Memory B cell (primary cell): ENCODE measurements at places on chromosomes 16 and 17.
A peak's percentile ranks its signal among the peaks of the same experiment; 100 is the strongest.

DNA sequence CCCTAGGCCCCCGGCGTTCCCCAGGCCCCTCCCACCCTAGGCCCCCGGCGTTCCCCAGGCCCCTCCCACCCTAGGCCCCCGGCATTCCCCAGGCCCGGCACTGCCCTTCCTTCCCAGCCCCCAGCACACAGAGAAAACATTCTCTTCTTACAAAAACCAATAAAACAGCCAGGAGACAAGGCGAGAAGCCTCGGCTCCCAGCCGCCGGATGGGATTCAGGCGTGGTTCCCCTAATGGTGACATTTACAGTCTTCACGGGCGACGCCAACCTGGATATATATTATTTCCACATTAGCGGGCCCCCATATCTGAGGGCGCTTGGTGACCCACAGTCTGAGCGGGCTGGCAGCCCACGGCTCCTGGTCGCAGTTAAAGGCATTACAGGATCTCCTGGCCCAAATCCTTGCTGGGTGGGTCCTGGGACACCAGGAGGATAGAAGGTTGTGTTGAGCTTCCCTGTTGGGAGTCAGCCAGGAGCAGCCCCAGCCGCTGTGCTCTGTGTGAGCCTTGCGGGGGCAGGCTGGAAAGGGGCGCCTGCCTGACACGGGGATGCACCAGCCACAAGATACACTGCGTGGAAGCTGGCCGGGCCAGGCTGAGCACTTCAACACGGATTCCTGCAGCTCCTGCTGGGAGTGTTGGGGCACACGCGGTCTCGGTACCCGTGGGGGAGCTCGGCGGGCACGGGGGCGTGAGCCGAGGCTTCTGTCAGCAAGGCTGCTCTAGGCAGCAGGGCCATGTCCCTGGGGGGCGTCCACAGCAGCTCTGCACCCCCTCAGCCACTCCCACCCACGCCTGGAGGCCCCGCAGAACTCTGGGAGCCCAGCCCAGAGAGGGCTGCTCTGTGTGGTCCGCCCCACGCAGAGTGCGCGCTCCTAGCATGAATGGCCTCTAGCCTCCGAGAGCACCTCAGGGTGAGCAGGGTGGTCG is 83.7 kb downstream of the LMF1 start:
- no peak overlapping the region for H3K27ac ChIP-seq
- no peaks in the 10 kb centered on the region for H3K27me3 ChIP-seq
- no peak for DNase-seq
- no peaks in the 10 kb centered on the region for H3K4me1 ChIP-seq
- H3K4me3 ChIP-seq = no peak overlapping the region
- peaks cover 13% of the 10 kb centered on the region for H3K36me3 ChIP-seq

DNA sequence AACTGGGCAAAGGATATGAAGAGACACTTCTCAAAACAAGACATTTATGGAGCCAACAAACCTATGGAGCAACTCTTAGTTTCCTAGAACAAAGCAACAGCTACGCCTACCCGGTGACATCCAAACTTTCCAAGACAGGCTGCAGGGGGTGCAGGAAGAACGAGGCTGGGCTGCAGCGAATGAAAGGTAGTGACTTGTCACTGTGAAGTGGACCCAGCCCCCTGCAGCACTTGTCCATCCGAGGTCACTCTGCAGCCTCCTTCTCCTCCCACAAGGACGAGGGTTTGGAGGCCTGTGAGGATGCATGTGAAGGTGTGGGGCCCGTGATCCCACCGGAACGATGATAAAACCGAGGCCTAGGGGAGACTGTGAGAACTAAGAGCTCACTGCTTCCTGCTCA is 192.6 kb upstream of the RPL38 start:
- peaks cover 26% of the 10 kb centered on the region for H3K27me3 ChIP-seq
- H3K4me1 ChIP-seq = peaks cover 3% of the 10 kb centered on the region
- no peaks in the 10 kb centered on the region for H3K36me3 ChIP-seq
- no peak overlapping the region for H3K4me3 ChIP-seq

DNA sequence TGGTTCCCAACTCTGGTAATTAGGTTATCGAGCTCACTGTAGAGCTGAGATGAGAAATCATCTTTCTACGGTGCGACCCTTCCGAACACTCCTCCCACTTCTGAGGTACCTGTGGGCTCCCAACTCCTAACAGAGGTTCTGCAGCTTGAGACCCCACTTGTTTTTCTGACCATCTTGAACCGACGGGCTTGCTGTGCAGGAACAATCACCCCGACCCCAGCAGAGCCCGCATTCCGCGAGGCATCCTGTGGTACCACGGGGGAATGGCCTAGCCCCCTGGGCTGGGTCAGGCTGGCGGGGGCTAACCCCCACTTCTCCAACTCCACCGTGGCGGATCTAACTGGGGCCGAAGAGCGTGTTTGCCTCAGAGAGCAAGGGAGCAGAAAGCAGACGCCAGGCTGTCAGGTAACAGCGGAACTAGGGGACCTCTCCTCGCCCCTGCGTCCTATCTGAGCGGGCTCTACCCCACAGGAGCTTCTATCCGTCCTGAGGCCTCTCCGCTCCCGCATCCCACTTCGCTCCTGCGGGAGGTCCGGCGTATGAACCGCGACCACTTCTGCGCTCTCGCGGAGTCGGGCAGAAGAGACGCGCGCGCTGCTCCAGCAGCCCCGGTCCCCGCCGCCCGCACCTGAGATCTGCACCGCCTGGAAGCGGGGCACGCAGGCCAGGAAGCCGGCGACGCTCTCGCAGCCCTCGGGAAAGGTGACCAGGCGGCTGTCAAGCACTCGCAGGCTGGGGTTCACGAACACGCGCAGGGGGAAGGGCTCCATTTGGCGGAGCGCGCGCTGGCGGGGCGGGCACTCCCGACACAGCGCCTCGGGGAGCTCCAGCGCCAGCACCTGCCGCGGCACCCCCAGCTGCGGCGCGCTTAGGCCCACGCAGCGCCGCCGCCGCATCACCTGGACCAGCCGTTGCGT is 761 bp downstream of the PDF start:
- H3K36me3 ChIP-seq = peaks cover 3% of the 10 kb centered on the region
- peak; percentile 31 for DNase-seq
- peaks cover 11% of the 10 kb centered on the region for H3K4me1 ChIP-seq
- peak overlapping the region; percentile 84 for H3K4me3 ChIP-seq

DNA sequence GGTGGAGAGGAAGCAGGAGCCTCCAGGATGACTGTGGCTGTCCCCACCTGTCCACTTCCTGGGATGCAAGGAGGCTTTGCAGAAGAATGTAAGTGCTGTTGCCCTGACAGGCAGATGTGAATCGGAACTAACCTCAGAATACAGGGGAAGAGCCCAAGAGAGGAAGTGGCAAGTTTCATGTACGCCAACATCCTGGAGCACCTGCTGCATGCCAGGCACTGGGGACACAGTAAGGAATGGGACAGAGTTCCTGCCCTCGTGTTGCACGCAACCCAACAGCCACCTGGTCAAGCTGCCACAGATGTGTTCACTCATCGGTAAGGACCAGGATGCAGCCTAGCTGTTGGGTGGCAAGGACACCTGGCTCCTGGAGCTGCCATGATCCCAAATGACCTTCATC is 98.6 kb upstream of the RPL38 start:
- H3K27me3 ChIP-seq = peaks cover 12% of the 10 kb centered on the region
- DNase-seq = no peak
- no peaks in the 10 kb centered on the region for H3K36me3 ChIP-seq
- H3K4me3 ChIP-seq = no peak overlapping the region
- H3K4me1 ChIP-seq = no peaks in the 10 kb centered on the region
- H3K27ac ChIP-seq = no peak overlapping the region

DNA sequence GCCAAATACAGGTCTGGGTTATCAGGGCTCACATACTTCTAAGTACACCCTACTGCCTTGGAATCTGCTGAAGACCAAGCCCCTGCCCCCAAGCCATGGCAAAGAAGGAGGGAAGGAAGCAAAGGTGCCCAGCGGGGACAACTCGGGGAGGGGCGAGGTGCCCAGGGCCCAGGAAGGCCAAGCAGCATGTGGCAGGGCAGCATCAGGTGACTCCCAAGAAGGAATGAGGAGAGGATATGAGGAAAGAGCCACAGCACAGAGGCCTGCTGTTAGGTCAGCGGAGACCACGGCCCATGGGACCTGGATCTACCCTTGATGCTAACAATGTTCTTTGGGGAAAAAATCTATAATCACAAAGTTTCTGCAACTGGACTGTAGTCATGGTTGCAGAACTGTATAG is 142.6 kb upstream of the CRHR1 start:
- H3K27me3 ChIP-seq = no peaks in the 10 kb centered on the region
- H3K4me3 ChIP-seq = no peak overlapping the region
- H3K4me1 ChIP-seq = peaks cover 5% of the 10 kb centered on the region
- no peak for DNase-seq

DNA sequence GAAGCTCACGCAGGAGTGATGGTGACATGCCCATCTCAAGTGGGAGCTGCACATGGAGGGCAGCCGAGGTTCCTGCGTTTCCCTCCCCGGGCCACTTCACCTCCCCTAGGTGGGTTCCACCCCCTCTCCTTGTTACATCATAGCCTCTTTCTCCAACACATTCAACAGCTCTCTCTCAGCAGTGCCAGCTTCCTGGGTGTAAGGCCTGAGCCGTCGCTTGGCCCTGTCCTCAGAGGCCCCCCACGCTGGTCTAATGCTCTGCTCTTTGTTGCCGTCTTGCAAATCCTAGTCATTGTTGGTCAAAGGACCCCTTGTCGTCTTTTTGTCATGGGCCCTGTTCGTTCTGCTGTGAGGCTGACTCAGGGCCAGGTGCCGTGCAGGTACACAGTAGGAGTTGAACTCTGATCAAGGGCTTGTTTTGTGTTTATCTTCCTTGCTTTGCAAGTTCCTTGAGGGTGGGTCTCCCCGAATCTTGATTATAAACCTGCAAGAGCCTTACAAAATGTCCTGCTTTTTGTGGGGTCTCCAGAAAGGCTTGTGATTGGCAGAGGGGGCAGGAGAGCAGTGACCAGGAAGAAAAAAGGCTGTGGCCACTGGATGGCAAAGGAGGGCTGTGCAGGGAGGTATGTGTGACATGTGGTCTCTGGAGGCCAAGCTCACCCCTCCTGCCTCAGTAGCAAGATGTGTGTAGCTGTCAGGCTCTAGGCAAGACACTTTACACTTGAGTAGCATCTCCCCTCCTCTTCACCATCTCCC is 136.6 kb downstream of the CCDC182 start:
- H3K27me3 ChIP-seq = no peaks in the 10 kb centered on the region
- no peaks in the 10 kb centered on the region for H3K36me3 ChIP-seq
- peaks cover 46% of the 10 kb centered on the region for H3K4me1 ChIP-seq
- no peak overlapping the region for H3K4me3 ChIP-seq
